ENCODE measurements at places on chromosomes 4 and X.

DNA sequence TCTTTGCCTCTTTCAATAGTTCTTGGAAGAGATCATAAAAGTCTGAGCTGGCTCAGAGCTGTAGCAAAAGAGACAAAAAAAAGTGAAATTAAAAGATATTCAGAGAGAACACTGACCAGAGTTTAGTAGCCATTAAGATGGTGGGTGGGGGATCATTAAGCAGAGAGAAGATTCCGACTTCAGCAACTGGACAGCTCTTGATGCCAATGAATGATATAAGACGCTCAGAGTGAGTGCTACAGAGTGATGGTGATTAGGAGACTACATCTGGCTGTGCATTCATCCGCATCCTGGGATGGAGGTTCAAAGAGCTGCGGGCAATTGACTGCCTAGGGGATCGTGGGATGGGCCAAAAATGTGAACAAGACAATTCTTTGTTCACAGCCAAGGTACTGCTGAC, 178.5 kb downstream of the PACRGL start:
- no peak for DNase-seq

DNA sequence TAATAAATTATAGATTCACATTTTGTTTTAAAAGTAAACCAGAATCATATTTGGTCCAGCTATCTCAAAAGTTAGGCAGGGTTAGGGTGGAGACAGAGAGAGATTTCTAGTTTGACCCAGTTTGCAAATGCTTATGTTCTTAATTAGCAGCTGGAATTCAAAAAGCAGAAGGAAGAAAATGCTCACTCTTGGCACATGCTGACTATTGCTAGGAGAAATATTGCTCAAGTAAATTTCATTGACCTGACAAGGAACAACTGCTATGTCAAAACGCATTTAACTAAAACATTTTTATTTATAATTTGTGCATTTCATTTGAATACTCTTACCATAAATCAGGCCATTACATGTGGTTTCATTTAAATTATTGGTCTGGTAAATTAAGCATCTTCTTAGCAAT, 131.8 kb downstream of the GLRA3 start:
- DNase-seq: no peak

GRCh38 chrX:153801669-153802068, 7.2 kb downstream of the SSR4 start:
- DNase-seq: no peak

GRCh38 chrX:105017641-105018040, 202.9 kb downstream of the TEX13A start:
- DNase-seq: no peak

GRCh38 chrX:110311437-110312230, 6.3 kb downstream of the AMMECR1 start:
- peak; percentile 45 for DNase-seq

DNA sequence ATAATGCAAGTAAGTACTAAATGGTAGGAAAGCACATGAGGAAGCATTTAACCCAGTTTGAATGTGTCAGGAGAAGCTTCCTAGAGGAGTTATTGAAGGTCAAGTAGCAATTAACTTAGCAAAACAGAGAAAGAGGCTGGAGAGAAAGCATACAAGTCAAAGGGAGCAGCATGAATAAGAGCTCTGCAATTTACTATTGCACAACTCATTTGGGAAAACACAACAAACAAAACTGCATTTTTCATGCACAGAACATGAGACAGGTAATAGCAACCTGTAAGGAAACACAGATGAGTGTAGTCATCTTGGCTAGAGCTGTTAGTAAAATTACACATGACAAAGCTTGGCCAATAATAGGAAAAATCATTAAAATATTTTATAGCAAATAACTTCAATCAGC, 538.1 kb downstream of the PPP4R3C start:
- no peak for DNase-seq

DNA sequence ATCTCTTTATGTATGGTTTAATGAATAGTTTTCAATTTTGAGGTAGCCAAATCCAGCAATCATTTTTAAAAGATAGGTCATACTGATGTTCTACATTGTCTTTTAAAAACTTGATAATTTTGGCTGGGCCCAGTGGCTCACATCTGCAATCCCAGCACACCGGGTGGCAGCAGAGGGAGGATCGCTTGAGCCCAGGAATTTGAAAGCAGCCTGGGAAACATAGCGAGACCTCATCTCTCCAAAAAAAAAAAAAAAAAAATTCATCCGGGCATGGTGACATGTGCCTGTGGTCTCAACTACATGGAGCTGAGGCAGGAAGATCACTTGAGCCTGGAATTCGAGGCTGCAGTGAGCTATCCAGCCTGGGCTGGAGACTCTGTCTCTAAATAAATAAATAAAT, 419.8 kb downstream of the GALNTL6 start:
- no peak for DNase-seq

DNA sequence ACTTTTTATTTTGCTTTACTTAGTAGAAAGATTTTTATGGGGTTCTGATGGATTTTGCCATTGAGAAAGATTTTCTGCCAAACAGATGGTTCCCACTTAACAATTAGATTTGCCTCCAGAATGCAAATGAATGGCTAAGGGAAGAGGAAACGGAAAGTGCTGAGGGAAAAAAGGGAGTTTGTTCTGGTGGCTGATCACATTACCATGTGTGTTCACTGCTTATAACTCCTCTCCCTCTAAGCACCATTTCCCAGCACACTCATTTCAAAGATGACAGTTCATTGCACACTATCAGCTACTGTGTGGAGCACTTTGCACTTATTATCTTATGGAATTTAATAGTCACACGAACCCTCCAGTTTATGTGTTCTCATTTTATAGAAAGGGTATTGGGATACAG, 68.0 kb upstream of the GRID2 start:
- DNase-seq: no peak

- no peak for DNase-seq
Observed at GRCh38 chrX:19810006-19810774, 77.2 kb downstream of the SH3KBP1 start.

DNA sequence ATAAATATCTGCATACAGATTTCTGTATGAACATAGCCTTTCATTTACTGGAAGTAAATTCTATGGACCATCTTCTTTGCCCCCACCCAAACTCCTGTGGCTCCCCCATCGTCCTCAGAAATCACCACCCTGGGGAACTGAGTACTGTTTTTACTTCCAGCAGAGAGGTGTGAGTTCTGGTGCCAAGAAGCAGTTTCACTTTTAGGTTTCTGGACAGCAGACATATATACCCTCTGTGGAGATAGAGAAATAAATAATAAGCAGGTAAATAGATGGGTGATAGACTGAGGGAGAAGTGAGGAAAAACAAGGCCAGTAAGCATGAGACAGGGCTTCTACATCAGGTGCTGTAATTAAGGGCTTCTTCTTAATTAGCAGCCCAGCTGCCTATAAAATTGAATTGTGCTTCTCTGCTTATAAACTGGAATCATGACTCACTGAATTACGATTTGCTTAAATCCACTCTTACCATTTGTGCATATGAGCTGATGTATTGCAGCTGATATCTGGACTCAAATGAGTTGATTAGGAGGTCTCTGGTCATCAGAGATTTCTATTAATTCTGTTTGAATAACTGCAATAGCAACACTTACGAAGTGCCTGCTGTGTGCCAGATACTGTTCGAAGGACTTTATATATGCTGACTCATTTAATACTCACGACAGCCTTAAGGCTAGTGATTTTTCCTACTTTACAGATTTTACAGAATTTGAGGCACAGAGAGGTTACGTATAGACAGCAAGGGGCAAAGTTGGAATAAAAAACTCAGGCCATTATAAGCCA, 60.8 kb upstream of the DHX15 start:
- no peak for DNase-seq

GRCh38 chr4:5893004-5893580, at the start of gene CRMP1:
CRMP1 (minus strand) TSS chr4:5893086; CDS start chr4:5892969, 117 bp downstream.
- peak; percentile 16 for DNase-seq

DNA sequence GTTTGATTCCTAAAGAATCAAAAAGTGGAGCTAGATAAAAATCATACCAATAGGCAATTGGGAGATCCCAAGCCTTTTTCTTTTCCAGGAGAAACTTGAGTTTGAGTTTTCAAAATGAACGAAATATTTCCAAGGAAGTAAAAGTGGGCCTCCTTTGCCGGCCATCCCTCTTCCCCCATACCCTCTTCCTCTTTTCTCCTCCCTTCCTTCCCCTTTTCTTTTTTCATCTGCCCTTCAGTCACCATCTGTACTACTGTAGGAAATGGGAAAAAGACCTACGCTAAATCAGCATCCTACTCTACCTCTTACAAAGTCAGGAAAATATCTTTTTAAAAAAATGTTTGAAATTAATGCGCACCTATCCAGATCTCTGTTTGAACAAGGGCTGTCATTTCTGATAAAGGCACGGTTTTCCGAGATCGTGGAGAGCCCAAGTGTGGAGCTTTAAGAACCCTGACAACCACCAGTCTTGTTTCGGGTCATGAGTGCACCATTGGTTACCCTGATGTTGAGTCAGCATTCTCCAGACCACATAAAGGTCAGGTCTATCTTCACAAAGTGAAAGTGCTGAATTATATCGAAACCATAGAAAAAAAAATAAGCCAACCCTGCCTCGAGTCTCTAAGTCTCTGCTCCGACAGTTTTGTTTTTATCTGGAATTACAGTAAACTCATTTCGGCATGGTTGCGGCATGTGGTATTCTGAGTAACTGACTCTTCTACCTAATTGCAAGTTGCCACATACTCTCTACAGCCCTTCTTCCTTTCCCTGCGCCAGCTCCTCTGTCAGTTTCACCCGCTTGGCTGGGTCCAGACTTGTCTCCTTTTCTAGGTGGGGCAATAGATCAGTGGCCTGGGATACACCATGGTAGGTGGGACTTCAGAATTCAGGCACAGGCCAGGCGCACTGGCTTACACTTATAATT, 140.2 kb upstream of the KLF3 start:
- DNase-seq: peak; percentile 18

DNA sequence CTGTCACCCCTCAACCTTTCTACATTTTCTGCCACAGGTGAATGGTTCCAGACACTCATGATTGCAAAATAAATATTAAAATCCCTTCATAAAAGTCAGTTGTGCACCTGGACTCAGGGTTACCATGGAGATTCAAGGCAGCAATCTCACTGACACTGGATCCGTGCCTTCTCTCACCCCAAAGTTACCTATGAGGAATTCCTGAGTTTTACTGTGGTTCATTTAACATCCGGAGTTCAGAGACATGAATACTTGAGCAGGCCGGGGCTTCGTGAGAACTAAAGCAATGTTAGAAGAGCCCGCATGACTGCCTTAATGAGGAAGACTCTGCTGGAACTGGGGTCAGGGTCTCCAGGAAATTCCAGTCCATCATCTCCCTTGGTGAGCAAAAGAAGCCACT, 12.5 kb upstream of the CLNK start:
- no peak for DNase-seq

DNA sequence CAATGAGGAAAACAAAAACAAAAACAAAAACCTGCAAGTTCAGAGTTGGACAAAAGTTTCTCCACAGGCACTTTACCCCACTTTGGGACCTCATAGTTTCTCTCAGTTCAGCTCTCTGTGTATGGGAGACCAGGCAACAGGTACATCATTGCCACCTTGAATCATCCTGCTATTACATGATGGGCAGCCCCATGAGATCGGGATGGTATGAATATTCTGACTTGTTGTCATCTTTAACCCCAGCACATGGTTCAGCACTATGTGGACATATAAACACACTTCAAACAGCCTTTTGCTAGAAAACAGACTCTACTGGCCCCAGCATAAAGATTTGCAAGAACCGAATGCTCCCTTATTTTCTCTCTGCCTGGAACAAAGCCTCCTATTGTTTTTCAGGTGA, 176.9 kb upstream of the SCML1 start:
- DNase-seq: no peak

DNA sequence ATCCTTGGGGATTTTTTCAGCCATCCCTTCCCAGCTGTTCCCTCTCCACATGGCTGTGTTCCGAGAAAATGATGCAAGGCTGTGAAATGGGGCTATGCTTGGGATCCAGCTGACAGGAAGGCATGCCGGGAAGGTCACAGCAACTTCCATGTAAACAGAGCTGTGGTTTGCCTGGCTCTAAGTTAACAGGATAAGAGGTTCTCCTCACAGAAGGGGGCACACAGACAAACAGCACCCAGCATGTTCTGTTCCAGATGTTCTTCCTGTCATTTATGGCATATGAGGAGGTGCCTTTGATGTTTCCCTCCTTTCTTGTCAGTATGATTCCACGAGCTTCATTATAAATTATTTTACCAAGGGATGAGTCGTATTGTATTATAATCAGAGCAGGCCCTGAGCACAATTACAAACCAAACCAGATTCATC, 220.7 kb downstream of the ANTXR2 start:
- no peak for DNase-seq
